HCEC 1CT (cell line): ENCODE measurements at places on chromosomes 13 and 19.
A peak's percentile ranks its signal among the peaks of the same experiment; 100 is the strongest.

GRCh38 chr19:12034620-12035019, 859 bp downstream of the ZNF433 start:
- DNase-seq = no peak

DNA sequence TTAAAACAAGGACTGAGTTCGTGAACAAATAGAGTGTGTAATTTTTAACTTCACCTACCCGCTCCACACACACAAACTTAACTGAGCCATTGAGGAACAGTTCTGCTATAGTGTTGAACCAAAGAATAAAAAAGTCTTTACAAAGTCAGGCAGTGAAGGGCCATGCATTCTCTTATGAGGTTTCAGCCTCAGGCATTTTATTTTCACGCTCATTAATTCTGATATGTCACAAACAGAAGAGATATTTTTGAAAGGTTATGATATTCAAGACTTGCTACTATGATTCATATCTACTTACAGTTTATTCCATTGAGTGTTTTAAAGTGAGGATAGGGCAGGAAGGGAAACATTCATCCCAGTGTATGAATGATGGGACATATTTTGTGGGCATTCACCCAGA, 282.2 kb downstream of the SLITRK5 start:
- no peak for DNase-seq

- DNase-seq = peak; percentile 44
These were observed 3.6 kb upstream of the CEACAM3 start for GRCh38 chr19:41792513-41793413.

- no peak for DNase-seq
These were observed at the start of gene CYP4F2 for GRCh38 chr19:15897738-15898276. Gene CYP4F2 (minus strand): TSS chr19:15898074. CDS start chr19:15897611, 463 bp downstream.

- DNase-seq = no peak
These were observed 140.0 kb downstream of the MYO16 start for GRCh38 chr13:108769213-108770070.
